Suprapubic skin (tissue), 4 donors: ENCODE measurements at places on chromosomes 5 and 9. TPM values are rescaled to one million over a fixed set of nuclear protein-coding genes. Genes with fewer than 3 reads are reported as not detected.

GRCh38 chr5:52758014-52758413 lies 29.7 kb upstream of the ITGA1 start:
- DNase-seq: no peak

DNA sequence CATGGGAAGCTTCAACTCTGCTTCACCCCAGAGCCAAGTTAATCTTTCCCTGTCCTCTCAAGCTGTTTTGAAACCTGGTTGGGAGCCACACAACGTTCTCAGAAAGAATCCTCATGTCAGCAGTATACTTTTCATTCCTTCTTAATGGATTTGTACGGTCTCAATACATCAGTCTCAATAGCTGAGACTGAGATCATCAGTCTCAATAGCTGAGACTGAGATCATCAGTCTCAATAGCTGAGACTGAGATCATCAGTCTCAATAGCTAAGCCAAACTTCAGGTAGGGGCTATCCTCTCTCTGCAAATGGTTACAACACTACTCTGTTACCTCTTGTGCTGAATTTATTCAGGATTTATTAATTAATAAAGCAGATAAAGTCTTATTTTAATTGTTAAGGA lies 1317.4 kb upstream of the CDH9 start:
- DNase-seq: no peak

DNA sequence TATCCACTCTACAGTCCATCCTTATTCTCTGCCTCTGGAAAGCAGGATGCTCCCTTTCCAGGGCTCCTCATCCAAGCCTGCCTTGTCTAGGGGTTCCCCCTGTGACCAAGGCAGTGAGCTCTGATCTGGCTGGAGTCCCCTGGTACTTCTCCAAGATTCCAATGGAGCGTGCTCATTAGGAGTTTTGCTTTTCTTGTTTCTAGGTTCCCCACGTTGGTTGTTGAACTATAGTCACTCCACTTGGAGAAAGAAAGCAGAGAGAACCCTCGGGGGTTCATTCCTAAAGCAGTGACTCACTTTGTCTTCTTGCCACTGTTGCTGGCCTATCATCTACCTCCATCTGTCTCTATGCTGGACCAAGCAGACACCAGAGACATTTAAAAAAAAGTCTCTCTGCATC lies 192.6 kb downstream of the TLE4 start:
- DNase-seq: no peak

DNA sequence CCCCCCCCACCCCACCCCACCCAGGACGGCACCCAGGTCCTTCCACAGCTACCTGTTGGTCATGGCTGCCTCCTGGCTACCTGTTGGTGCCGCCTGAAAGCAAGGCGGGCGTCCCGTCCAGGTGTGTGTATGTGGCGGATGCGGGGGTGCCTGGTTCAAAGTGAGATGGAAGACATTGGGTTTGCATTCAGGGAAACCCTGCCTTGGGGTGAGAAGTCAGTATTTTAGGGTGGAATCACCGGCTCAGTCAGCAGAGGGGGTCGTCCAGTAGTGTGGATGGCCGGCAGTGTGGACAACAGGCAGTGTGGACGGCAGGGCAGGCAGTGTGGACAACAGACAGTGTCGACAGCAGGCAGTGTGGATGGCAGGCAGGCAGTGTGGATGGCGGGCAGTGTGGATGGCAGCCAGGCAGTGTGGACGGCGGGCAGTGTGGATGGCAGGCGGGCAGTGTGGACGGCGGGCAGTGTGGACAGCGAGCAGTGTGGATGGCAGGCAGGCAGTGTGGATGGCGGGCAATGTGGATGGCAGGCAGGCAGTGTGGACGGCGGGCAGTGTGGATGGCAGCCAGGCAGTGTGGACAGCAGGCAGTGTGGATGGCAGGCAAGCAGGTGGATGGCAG lies 28.0 kb downstream of the NKD2 start:
- peak; percentile 56 for DNase-seq

DNA sequence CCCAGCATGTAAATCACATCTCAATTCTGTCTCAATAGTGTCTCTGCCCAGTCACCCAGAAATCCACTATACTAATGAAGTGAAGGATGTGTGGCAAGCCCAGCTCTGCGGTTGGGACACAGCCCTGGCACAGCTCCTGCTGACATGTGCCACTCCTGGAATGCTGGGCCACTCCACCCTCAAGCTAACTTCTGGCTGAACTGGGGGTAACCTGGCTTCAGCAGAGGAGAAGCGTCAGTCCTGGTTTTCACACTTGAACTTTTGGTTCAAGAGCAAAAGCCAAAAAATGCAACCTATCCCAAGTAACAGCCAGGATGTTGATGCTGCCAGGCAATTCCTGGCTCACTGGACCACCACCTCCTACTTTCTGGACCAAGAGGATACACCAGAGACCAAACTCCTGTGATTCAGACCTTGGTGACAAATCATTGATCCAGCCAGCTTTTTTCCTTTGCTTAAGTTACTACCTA lies 86.4 kb downstream of the ARRDC3 start:
- peak; percentile 94 for DNase-seq

GRCh38 chr5:28729067-28729466 lies 1690.7 kb upstream of the CDH9 start:
- no peak for DNase-seq

GRCh38 chr5:149151717-149152116 lies 10.4 kb downstream of the ABLIM3 start:
- DNase-seq: no peak

DNA sequence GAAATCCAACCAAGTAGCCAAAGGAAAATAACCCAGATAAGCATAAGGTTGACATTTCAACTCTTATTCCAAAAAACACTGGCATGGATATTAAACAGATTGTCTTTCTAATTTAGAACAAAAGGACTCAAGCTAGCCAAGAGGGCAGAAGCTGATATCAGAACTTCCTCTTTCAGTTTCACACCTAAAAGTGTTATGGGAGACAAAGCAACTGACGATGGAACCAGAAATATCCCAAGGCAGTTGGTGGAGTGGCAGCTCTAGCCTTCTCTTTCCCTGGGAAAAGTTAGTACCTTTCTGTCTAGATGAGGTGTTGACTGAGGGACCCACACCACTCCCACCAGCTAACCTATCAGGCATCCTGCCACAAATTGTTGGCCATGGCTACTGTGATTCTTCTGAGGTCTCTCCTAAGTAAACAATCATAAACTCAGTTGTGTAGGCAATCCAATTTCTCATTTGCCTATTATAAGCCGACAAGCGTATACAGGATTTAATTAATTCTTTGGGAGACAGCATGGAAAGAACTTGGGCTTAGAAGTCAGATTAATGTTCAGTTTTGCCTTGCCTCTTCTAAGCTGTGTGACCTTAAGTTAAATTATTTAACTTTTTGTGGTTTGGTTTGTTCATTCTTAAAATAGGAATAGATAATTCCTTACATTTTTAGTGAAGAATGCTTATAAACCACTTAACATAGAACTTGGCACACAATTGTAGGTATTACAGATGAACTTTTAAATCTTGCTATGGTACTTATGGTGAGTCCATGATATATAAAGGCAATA lies 110.9 kb upstream of the ADAMTSL1 start:
- no peak for DNase-seq

DNA sequence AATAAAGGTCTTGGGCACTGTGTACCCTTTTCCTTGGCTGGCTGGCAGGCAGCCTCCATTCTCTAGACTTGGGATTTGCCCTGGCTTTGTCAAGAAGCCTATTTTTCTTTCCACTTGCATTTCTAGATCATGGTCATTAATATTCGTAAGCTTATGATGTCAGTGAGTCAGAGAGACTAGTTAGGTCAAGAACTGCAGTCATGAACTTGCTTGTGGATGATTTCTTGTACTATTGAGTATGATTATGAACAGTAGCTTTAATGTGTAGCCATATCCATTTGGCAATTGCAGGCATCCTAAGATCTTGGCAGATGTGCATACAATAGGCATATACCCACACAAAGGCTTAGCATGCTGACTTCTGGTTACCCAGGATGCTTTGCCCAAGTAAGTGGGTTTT lies 186.8 kb upstream of the CLINT1 start:
- DNase-seq: no peak

GRCh38 chr9:120289990-120290975 lies 289.7 kb downstream of the CDK5RAP2 start:
- DNase-seq: no peak

The DNM1 gene
- total RNA-seq: 18.9 TPM

The RAB3C gene
- 0.30 TPM for total RNA-seq

The CYLC2 gene
- not detected for total RNA-seq

The IFNA1 gene
- total RNA-seq: not detected

The INSL6 gene
- not detected for total RNA-seq
